ENCODE measurements at places on chromosomes 5 and 9. TPM values are rescaled to one million over a fixed set of nuclear protein-coding genes. Genes with fewer than 3 reads are reported as not detected.

The REEP2 gene
- 0.33 TPM for total RNA-seq

The PDE8B gene
- 0.22 TPM for total RNA-seq

The SLC44A1 gene
- 5.1 TPM for total RNA-seq

The EIF4E1B gene
- total RNA-seq, result not detected

The ARL10 gene
- 3.2 TPM for total RNA-seq

The TAS2R1 gene
- not detected for total RNA-seq

The RASA1 gene
- 15.4 TPM for total RNA-seq

The UNC13B gene
- total RNA-seq, result 0.38 TPM

The LHX2 gene
- total RNA-seq, result not detected

The BTNL8 gene
- not detected for total RNA-seq

The DOK3 gene
- 1.4 TPM for total RNA-seq

The N4BP3 gene
- 4.3 TPM for total RNA-seq

The RRAGA gene
- total RNA-seq, result 34.7 TPM

The RASGEF1C gene
- total RNA-seq, result not detected

The UBAP2 gene
- total RNA-seq, result 26.5 TPM

The PIP5K1B gene
- total RNA-seq, result not detected

The ROPN1L gene
- 0.42 TPM for total RNA-seq

The TSSK1B gene
- not detected for total RNA-seq

The CCL27 gene
- not detected for total RNA-seq

The SPINK7 gene
- total RNA-seq, result not detected

The ACER2 gene
- 1.4 TPM for total RNA-seq

The PCYOX1L gene
- 24.8 TPM for total RNA-seq

The FIBCD1 gene
- total RNA-seq, result not detected

Measured in CD4-positive, alpha-beta T cell (primary cell).